Aorta (tissue), 5 donors: ENCODE measurements at places on chromosomes 12 and 14. TPM values are rescaled to one million over a fixed set of nuclear protein-coding genes. Genes with fewer than 3 reads are reported as not detected.

- no peaks in the 10 kb centered on the region for H3K4me1 ChIP-seq
- no peaks in the 10 kb centered on the region for H3K36me3 ChIP-seq
- DNase-seq: no peak
- no peaks in the 10 kb centered on the region for H3K27me3 ChIP-seq
Measured at GRCh38 chr14:102872020-102872419, 50.4 kb upstream of the AMN start.

GRCh38 chr12:120961604-120962531 lies 16.5 kb upstream of the HNF1A start:
- no peaks in the 10 kb centered on the region for H3K4me1 ChIP-seq
- no peak overlapping the region for H3K27ac ChIP-seq
- H3K27me3 ChIP-seq: no peaks in the 10 kb centered on the region
- peak; percentile 83 for DNase-seq

DNA sequence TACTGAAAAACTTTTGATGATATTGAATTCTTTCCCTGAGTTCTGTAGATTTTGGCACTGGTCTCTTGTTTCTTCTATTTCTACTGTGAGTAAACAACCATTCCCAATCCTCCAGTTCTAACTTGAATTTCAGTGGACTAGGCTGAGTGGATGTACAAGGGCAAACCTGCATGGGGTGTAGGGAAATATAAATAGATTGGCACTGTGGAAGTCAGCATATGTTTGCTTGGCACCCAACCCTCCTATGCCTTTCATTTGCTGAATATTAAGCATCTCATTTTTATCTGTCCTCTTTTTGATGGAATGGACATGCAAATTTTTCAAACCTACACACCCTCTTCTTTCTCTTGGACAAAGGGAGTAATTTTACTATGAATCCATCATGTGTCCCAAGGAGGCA lies 828.3 kb downstream of the DIO2 start:
- no peaks in the 10 kb centered on the region for H3K27me3 ChIP-seq
- no peak overlapping the region for H3K4me3 ChIP-seq
- H3K27ac ChIP-seq: no peak overlapping the region
- no peak for DNase-seq

DNA sequence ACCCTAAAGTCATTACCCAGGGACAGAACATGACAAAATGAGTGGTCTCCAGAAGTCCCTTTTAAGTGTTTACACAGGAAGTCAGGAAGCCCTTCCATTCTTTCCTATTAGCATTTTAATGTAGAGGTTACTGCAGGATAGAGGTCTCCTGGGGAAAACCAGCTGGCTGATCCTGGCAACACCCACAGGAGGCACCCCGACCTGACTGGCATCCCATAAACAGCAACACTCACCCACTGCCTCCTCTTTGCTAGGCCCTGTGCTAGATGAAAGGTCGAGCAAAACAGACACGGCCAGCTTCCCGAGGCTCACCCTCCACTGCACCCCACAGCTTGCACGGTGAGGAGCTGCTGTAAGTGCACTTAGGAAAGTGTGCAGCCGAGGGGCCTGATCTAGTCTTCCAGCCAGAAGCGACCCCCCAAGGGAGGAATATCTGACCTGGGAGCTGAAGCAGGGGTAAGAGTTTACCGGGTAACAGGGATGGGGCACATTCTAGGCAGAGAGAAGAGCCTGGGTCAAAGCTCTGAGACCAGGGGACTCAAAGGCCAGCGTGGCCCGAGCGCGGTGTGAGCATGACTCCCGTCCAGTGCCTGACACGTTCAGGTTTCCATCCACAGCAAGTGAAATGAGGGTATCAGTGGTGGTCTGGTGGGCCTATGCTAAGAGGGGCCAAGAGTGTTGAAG lies 9.0 kb downstream of the DAZAP2 start:
- H3K27me3 ChIP-seq: no peaks in the 10 kb centered on the region
- H3K27ac ChIP-seq: no peak overlapping the region

DNA sequence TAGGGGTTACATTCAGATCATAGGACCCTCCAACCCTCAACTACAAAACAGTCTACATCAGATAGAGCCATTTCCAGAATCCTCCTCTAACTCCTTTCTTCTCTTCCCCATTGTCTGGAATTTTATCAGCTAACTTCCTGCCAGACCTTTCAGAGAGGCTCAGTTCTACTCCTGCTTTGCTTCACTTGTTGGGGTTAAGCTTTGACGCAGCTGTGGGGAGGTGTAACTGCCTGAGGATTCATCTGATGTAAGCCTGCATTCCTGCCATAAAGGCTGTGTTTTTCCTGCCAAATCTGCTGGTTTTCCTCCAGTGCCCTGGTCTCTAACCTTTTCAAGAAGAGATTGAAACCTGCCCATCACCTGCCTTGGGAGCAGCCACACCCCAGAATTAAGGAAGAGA lies 16.9 kb downstream of the DHRS2 start:
- no peaks in the 10 kb centered on the region for H3K27me3 ChIP-seq
- no peaks in the 10 kb centered on the region for H3K4me1 ChIP-seq
- no peak overlapping the region for H3K27ac ChIP-seq
- H3K36me3 ChIP-seq: no peaks in the 10 kb centered on the region

DNA sequence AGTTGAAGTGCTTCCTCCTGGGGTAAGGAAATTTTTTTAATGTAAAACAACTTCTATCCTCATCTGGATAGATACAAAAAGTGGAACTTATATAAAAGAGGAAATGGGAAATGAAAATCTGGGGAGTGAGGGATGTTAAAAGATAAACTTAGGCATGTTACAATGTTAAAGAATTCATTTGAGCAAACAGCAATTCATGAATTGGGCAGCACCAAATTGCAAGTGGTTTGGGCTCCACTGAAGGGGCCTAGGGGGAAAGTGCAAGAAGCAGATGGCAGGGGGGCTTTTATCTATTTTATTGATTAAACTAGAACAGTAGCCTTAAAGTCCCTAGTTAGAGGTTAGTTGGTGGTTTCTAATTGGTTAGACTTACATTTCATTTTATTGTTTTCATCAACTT lies 118.1 kb upstream of the NAP1L1 start:
- no peaks in the 10 kb centered on the region for H3K4me1 ChIP-seq
- H3K4me3 ChIP-seq: no peak overlapping the region
- H3K27ac ChIP-seq: no peak overlapping the region
- H3K27me3 ChIP-seq: no peaks in the 10 kb centered on the region
- no peak for DNase-seq
- H3K36me3 ChIP-seq: no peaks in the 10 kb centered on the region

DNA sequence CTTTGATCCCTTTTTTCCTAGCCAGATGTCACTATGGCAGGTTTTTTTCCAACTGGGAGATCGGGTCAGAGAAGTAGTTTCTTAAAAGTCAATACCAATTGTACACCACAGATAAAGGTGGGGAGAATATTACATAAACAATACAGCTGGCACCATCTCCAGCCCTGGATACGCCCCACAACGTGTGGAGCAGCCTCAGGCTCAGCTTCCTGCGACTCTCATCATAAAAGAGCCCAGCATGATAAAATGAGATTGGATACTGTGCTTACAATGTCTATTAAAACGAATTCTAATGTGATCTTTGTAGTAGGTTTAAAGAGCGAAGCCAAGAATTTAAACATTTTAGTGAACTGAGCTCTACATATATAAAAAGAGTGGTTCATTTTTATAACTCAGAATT lies 21.5 kb downstream of the EFCAB11 start:
- H3K36me3 ChIP-seq: peaks cover 4% of the 10 kb centered on the region
- H3K27me3 ChIP-seq: no peaks in the 10 kb centered on the region
- DNase-seq: no peak
- no peaks in the 10 kb centered on the region for H3K4me1 ChIP-seq

- no peaks in the 10 kb centered on the region for H3K36me3 ChIP-seq
- DNase-seq: no peak
- no peak overlapping the region for H3K4me3 ChIP-seq
Measured at GRCh38 chr14:99062216-99062615, 209.8 kb downstream of the BCL11B start.

DNA sequence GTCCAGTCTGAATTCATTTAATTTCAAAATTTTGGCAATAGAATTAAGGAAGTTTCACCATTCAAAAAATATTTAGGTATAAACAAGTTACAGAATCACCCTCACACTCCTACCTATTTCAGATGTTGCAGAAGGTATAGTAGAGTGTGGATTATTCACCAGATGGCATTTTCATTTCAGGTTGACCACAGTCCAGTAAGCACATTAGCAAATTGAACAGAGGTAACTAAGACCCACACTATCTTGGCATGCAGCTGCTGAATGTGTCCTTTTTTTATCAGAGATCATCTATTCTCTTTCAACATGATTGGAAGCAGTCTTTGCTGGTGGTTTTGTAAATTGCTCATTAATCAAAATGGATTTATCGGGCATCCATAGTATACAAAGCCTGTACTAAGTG lies 151.8 kb upstream of the GARIN6 start:
- no peaks in the 10 kb centered on the region for H3K4me1 ChIP-seq
- H3K27me3 ChIP-seq: no peaks in the 10 kb centered on the region
- DNase-seq: no peak
- no peak overlapping the region for H3K27ac ChIP-seq

DNA sequence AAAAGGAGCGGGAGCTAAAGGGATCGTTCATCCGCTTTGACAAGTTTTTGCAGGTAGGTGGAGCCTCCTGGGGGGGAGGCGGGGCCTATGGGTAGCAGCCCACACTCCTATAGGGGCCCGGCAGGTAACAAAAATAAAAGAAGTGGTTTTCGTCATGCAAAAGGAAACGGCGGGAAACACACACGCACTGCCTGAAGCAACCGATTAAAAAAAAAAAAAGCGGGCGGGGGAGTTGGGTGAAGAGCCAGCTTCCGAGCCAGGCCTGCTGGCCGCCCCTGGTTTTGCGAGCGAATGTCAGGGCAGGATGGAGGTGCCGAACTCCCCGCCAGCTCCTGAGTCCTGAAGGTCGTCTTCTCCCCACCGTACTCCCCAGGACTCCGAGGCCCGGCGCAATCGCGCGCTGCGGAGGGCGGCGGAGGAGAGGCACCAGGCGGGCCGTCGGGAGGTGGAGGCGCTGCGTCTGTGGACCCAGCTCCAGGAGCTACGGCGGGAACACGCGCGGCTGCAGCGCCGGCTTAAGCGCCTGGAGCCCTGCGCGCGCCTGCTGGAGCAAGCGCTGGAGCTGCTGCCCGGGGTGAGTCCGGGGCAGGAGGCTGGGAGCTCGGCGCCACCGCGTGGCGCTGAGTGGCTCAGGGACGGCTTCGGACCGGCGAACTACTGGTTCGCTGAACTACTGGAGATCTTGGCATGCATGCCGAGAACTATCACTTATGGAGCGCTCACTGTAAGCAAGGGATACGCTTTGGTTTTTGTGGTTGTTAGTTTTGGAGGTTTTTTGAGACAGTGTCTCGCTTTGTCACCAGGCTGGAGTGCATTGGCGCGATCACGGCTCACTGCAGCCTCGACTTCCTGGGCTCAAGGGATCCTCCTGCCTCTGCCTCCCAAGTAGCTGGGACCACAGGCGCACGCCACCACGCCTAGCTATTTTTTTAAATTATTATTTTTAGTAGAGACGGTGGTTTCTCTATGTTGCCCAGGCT lies 3.6 kb downstream of the CFAP73 start:
- H3K27ac ChIP-seq: no peak overlapping the region
- no peaks in the 10 kb centered on the region for H3K36me3 ChIP-seq
- peak overlapping the region; percentile 8 for H3K4me3 ChIP-seq
- H3K27me3 ChIP-seq: no peaks in the 10 kb centered on the region

GRCh38 chr12:40693207-40693821 lies 1.1 kb downstream of the CNTN1 start:
- H3K4me3 ChIP-seq: peak overlapping the region; percentile 59
- H3K27me3 ChIP-seq: no peaks in the 10 kb centered on the region
- no peaks in the 10 kb centered on the region for H3K4me1 ChIP-seq
- peak; percentile 33 for DNase-seq
- no peak overlapping the region for H3K27ac ChIP-seq
- no peaks in the 10 kb centered on the region for H3K36me3 ChIP-seq

DNA sequence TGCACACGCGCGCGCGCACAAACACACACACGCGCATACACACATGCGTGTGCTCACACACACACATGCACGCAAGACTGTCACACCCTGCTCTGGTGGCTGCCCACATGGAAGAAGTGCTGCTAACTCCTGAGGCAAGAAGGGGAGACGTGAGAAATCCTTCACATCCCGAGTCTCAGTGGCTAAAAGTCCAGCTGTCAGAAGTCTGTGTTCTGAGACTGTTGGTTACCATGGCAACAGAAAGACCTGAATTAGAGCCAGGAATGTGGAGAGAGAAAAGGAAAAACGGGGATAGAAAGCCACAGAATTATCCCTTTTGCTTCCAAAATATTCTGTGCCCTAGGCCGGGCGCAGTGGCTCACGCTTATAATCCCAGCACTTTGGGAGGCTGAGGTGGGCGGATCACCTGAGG lies 71.2 kb downstream of the PPFIBP1 start:
- DNase-seq: peak; percentile 60
- no peaks in the 10 kb centered on the region for H3K36me3 ChIP-seq
- peak overlapping the region; percentile 46 for H3K27ac ChIP-seq
- H3K4me1 ChIP-seq: peaks cover 8% of the 10 kb centered on the region
- no peak overlapping the region for H3K4me3 ChIP-seq

DNA sequence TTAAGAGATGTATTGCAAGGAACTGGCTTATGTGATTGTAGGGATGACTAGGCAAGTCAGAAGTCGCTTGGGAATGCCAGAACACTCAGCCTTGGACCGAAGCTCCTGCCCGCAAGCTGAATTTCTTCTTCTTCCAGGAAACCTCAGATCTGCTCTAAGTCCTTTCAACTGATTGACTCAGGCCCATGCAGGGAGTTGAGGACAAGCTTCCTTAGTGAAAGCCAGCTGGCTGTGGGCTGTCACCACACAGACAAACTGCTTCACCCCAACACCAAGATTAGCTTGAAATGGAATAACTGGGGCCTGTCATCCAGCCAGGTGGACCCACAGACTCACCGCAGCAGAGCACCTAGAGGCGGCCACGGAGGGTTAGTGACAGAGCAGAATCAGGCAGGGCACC lies 24.7 kb downstream of the BDKRB2 start:
- no peaks in the 10 kb centered on the region for H3K36me3 ChIP-seq
- H3K4me1 ChIP-seq: no peaks in the 10 kb centered on the region
- no peak for DNase-seq
- H3K27ac ChIP-seq: no peak overlapping the region
- no peaks in the 10 kb centered on the region for H3K27me3 ChIP-seq
- H3K4me3 ChIP-seq: no peak overlapping the region

GRCh38 chr14:100622224-100622623 lies 35.0 kb upstream of the BEGAIN start:
- no peaks in the 10 kb centered on the region for H3K4me1 ChIP-seq
- H3K4me3 ChIP-seq: no peak overlapping the region
- no peaks in the 10 kb centered on the region for H3K27me3 ChIP-seq
- no peak overlapping the region for H3K27ac ChIP-seq

- no peak for DNase-seq
- H3K27me3 ChIP-seq: no peaks in the 10 kb centered on the region
- no peak overlapping the region for H3K4me3 ChIP-seq
- no peak overlapping the region for H3K27ac ChIP-seq
Measured at GRCh38 chr12:131714759-131715158, 3.9 kb downstream of the SFSWAP start.

- H3K27me3 ChIP-seq: no peaks in the 10 kb centered on the region
- H3K4me1 ChIP-seq: no peaks in the 10 kb centered on the region
- no peaks in the 10 kb centered on the region for H3K36me3 ChIP-seq
Measured at GRCh38 chr12:56803750-56804149, 40.6 kb downstream of the HSD17B6 start.

RSRC2 gene
- total RNA-seq: 71.2 TPM

FAIM2 gene
- 0.58 TPM for total RNA-seq

TPPP2 gene
- not detected for total RNA-seq

RPGRIP1 gene
- 2.3 TPM for total RNA-seq

DTX1 gene
- total RNA-seq: 4.8 TPM

NYNRIN gene
- total RNA-seq: 11.2 TPM

TMEM63C gene
- total RNA-seq: 0.06 TPM

IL22 gene
- not detected for total RNA-seq
